ENCODE measurements at places on chromosomes 6 and 20.

GRCh38 chr6:49051281-49051680 is 411.8 kb downstream of the MMUT start:
- DNase-seq: no peak

- peak; percentile 78 for DNase-seq
Measured at GRCh38 chr6:16238057-16238962, at the start of gene GMPR. TSS of gene GMPR (plus strand) at chr6:16238587. CDS start at chr6:16238694, 107 bp downstream.

- DNase-seq: no peak
Measured at GRCh38 chr20:61699495-61700374, 365.9 kb downstream of the TAF4 start.

DNA sequence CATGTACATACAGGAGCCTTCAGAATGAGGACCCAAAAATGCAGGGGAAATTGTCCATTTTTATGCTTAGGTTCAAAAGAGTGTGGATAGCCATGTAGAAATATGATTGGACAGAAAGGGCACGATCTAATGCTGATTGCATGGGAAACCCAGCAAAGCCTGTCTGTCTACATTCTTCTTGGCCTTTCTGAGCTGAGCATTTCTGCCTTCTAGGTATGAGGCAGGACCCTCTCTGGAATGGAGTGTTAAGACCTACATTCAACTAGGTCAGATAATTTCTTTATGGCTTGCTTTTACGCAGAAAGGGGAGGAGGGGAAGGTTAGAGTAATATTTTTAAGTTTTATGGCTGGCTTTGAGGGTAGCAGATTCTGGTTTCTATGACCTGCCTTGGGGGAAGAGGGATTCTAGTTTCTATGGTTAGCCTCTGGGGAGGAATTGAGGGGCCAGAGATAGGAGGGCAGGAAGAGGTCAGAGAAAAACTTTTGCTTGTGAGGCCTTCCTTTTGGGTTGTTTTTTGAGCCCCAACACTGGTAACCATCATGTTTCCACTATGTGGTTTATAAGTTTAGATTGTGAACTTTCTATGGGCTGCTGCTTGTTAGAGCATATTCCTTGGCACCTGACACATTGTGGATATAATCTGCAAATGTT is 63.5 kb downstream of the LYRM2 start:
- DNase-seq: no peak

GRCh38 chr6:107654764-107655163 is 164.8 kb downstream of the SOBP start:
- DNase-seq: no peak

DNA sequence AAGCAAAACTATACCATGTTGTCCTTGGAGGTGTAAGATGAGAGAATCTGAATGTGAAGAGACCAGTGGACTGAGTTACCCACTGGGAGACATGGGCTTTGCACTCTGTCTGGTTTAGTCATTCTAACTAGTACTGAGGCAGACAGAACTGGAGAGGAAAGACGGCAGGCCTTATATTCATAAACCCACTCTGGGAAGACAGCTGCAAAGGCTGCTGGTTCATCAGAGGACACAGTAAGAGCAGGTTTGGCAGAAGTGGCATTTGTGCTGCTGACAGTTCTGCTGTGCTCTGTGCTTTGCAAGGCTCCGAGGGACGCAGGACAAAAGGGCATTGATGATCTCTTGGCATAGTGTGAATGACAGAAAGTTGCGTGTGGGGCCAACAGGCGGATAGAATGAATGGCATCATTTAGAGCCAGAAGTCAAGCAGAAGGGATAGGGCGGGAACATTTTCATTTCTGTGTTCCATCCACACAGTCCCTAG is 142.3 kb upstream of the TENT5A start:
- DNase-seq: no peak

GRCh38 chr6:10071631-10072220 is 343.1 kb downstream of the TFAP2A start:
- DNase-seq: no peak

GRCh38 chr6:119942078-119942752 is 592.7 kb upstream of the MAN1A1 start:
- no peak for DNase-seq

DNA sequence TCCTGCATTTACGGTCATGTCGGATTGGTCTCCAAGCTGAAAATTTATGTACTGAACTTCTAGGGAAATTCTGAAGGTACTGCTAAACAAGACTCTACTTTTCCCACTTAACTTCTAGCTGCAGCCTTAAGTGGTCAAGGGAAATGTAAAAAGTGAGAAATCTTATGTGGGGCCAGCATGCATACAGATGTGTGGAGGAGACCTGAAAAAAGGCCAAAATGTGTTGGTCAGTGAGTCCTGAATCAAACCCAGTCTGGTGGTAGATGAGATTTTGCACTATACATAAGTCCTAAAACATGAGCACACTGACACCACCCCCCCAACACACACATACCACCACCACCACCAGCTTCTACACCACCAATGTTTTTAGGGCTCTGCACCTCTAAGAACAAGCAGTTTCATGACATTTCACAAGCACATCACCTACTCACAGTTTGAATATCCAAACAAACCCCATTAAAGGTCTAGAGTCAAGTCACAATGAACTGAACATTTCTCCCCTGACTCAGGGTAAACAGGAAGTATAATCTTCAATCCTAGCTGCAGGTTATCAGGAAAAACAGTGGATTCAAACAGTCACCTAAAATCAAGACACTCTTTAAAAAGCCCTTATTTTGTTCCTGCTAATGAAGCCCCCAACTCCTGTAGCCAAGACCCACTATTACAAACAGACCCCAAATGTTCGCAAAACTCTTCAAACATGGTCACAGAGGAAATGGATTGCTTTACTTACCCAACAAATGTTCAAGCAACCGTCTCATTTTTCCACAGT is 1.6 kb downstream of the ZMYND8 start:
- peak; percentile 1 for DNase-seq

GRCh38 chr6:139628270-139628669 is 253.8 kb upstream of the CITED2 start:
- no peak for DNase-seq

DNA sequence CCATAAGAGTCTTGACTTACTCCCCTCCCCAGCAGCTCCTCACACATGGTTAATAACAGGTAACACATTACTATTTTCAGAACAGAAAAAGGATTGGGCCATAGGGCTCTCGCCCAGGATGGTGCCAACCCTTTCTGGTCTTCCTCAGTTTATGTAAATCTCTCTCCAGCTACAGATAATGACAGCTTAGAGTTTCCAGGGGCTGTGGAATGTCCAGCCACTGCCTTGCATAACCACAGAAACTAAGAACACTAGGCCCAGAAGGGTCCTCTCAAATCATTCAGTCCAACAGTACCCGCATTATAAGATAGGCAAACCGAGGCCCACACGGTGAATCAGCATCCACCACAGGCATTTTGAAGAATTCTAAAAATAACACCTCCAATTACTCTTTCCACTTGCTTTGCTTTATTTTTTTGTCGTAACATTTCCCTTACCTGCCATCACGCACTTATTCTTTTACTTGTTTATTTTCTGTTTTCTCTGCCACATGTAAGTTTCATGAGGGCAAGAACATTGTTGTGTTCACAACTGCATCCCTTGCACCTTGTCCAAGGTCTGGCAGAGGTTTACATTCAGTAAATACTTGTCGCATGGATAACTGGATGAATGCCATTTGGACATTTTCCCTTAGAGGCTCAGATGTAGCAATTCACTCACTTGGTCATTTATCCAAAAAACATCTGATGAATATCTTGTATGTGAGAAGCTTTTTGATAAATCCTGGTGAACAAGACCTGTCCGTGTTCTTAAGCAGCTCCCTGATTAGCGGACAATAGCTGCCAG is 6.4 kb upstream of the SDC4 start:
- no peak for DNase-seq

DNA sequence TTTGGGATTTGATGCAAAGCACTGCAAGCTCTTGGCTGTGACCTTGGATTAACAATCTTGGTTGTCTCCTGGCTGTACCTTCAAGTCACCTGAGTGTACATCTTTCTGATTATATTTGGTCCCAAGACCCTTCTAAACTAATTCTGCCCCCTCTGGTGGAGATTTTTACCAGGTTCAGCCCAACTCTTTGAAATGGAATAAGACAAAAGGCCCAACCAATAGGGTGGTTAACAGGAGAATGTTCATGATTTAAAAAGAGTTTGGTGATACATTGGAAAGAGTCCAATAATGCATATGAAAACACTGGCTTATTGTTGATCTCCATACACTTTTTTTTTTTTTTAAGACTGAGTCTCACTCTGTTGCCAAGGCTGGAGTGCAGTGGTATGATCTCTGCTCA is 77.5 kb upstream of the CD83 start:
- DNase-seq: no peak

- no peak for DNase-seq
Measured at GRCh38 chr6:36399970-36400369, 12.5 kb upstream of the ETV7 start.

DNA sequence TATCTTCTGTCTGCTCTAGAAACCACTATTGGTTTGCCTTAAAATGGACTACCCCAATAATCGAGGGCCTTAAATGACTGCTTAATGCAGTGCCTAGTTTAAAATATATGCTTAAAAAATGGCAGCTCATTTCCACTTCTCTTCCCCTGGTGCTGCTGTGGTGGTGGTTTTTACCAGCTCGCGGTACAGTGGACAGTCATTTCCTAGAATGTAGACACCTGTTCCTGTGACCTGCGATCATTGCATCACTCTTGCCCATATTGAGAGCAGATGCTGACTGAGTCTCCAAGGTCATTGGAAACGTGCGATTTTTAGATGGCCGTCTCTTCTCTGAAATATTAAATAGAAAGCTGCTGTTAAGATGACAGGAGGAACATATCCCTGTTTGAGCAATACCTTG is 164.1 kb downstream of the UTRN start:
- no peak for DNase-seq

DNA sequence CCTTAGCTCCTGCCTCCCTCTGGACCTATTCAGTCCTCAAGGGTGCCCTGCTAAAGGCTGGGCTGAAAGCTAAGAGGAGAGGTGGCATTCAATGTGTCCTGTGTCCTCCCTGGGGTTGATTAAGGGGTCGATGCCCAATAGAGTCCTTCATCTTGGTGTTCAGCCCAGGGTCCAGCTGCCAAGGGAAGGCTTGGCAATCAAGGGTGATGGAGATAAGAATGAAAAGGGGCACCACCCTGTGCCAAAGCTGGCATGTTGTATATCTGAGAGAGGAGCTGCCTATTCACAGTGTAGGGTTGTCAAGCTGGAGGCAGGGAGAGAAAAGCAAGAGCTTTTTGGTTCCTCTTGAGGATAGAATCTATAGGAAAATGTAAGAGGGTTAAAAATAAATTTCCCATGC is 12.3 kb downstream of the C20orf173 start:
- no peak for DNase-seq

- DNase-seq: no peak
Measured at GRCh38 chr20:12835999-12836398, 172.8 kb upstream of the SPTLC3 start.

DNA sequence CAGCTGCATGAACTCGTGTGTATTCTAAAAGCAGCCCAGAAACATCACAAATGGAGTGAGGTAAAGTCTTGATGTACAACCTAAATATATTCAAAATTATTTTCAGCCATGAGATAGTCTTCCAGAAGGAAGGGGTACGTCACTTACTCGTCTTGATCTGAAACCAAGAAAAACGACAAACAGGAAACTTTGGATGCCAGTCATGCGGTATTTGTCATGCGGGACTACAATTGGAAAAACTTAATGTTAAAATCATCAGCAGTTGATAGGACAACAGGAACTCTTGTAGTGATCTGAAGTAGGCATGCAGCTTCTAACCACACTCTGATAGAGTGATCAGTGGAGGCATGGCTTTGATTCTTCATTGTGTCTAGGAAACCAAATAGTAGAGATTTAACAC is 29.7 kb downstream of the FAM217A start:
- DNase-seq: no peak

DNA sequence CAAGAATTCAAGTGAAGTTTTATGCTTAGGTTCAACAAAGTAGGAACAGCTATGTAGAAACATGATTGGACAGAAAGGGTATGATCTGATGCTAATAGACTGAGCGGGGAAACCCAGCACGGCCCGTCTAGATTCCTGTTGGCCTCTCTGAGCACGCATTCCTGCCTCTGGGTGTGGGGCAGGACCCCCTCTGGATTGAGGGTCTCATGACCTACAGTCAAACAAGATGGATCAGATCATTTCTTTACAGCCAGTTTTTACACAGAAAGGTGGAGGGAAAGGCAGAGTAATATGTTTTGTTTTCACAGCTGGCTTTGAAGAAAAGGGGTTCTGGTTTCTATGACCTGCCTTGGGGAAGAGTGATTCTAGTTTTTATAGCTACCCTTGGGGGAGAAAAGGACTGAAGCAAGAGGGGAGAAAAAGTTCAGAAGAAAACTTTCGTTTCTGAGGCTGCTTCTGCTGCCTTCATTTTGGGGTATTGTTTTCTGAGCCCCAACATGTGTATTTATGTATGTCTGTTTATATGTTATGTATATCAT is 99.6 kb upstream of the SLC22A16 start:
- DNase-seq: no peak

DNA sequence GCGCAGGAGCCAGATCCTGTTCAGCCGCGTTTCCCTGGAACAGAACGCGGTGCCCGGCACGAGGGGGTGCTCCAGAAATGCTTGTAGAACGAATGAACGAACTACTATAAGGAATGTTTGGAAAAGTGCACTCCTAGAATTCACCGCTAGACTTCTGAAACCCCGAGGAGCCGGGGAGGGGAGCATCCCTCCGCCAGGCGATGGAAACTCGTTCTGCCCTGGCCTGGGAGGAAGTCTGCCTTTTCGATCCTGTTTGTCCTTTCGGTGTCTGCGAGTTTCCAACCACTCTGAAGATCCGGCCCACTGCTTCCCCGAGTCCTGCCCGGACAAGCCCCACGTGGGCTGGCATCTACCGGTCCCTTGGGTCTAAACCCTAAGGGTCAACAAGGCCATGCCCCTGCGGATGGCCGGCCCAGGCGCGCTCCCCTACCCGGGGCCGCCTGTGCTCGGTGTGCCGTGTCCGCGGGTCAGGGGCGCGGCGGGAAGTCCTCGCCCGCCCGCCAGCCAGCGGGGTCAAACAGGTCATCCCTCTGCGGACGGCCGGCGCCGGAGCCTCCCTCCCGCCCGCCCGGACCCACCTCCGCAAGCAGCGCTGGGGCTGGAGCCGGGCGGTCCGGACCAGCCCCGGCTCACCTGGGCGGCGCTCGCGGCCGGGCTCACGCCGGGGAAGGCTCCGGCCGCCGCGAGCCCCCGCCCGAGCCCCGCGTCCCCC is 526 bp downstream of the SULF2 start:
- DNase-seq: peak; percentile 58

DNA sequence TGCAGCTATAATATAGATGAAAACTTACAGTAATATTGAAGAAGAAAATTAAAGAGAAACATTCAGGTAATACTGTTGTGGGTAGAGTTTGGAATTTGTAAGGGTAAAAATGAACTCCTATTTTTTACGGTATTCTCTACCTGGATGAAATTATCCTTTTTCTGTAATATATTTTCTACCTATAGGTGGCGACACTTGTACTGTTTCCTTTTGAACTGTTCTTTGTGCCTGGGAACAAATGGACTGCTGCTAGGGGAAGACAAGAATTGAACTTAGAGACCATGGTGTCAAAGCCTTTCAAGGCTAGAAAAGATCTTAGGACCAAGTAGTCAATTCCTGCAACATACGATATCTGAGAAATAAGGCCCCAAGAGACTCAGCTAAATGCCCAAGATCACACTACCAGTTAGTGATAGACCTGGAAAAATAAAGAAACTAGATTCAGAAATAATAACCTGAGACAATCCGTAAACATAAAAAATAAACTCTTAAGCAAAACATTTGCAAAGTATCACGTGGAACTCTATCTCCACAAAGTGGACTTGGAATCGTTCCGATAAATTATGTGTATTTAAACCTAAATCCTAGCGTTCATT is 383.8 kb downstream of the TFAP2A start:
- DNase-seq: no peak

All from D341Med (cell line).